ENCODE measurements at places on chromosomes 3 and 15.

DNA sequence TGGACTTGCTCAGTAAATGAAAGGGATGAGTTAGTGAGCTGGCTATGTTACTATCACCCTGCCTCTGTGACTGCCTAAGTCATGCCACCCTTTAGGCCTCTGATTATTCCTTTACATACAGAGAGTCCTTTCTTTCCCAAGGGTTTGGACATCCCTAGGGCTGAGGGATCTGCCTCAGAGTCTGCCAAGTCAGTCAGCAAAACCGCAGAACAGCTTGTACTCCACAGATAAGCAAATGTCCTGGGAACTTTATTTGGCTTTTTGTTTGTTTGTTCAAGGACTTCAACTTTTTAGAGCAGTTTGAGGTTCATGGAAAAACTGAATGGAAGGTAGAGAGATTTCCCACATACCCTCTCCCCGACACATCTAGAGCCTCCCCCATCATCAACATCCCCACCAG lies 82.6 kb upstream of the TRIM42 start:
- DNase-seq, result no peak

- no peak for DNase-seq
Measured at GRCh38 chr3:129554356-129555152, 11.6 kb downstream of the H1-8 start.

DNA sequence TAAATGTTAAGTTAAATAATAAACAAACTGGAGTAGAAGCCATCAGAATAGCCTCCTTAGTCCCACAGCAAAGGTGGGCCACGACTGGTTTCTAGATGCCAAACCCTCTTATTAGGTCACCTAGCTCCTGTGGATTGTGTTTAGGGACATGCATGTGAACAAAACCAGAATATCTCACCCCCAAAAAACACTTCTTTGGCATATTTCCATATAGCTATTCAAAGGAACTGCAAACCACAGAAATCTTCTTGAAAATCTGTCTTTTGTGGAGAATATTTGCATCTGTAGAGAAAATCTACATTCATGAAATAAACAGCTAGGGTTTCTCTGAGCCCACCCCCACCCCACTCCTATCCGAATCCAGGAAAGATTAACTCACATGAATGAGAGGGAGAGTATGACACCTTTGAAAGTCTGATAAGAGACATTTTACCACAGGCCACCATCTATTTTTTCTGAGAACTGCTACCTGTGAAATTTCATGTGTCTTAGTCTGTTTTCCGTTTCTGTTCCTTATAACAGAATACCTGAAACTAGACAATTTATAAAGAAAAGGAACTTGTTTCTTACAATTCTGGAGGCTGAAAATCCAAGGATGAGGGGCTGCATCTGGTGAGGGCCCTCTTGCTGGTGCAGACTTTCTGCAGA lies 159.4 kb downstream of the NEK10 start:
- DNase-seq, result no peak

- no peak for DNase-seq
Measured at GRCh38 chr15:63860155-63860554, 26.4 kb upstream of the HERC1 start.

- no peak for DNase-seq
Measured at GRCh38 chr3:32208447-32208846, 30.0 kb upstream of the CMTM8 start.

Data from stimulated activated CD8-positive, alpha-beta memory T cell treated with anti-CD3 and anti-CD28 coated beads, Interleukin-4, amount 100 ng/mL, for 1 hour (primary cell).